ENCODE measurements at places on chromosomes 7 and 10.

DNA sequence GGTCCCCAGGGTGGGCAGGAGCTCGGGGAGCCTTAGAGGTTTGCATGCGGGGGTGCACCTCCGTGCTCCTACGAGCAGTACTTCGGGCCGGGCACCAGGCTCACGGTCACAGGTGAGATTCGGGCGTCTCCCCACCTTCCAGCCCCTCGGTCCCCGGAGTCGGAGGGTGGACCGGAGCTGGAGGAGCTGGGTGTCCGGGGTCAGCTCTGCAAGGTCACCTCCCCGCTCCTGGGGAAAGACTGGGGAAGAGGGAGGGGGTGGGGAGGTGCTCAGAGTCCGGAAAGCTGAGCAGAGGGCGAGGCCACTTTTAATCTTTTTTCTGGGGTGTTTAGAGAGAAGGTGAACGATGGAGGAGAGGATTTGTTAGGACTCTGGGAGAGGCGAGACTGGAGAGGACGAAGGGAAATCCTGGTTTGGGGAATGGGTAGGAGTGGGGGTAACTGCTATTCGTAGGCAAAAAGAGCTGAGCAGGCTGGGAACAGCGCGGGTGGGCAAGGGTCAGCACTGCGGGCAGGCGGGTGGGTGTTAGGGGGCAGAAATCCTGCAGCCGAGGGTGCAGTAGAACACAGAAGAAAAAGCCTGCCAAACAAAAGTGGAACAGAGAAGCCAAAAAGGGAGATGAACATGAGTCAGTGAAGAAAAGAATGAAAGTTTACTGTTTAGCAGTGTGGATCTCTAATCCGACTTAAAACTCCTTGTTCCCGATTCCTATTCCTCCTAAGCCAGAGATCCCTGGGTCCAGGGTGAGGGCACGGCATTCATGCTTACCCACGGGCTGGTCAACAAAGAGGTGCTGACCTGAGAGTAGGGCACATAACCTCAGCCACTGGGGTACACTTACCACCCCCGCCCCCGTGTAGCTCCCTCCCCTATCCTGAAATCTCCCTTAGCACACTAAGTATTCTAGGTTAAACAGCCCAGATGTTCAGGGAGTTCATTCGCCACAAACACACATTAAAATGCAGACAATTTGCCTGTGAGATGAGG, 26.9 kb downstream of the PRSS2 start:
- DNase-seq, result no peak

DNA sequence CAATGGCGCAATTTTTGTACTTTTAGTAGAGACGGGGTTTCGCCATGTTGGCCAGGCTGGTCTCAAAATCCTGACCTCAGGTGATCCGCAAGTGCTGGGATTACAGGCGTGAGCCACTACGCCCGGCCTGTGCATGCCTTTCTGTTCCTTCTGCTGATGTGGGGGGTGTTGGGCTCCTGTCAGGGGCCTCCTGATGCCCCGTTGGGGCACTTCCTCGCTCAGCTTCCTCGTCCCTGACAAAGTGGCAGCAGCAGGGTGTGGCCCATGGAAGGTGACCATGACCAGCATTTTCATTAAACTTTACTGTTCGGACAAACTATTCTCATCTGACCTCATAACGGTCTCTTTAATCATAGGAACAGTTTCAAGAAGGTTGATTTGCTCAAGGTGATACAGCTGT, 69.4 kb downstream of the TBXAS1 start:
- DNase-seq, result no peak

DNA sequence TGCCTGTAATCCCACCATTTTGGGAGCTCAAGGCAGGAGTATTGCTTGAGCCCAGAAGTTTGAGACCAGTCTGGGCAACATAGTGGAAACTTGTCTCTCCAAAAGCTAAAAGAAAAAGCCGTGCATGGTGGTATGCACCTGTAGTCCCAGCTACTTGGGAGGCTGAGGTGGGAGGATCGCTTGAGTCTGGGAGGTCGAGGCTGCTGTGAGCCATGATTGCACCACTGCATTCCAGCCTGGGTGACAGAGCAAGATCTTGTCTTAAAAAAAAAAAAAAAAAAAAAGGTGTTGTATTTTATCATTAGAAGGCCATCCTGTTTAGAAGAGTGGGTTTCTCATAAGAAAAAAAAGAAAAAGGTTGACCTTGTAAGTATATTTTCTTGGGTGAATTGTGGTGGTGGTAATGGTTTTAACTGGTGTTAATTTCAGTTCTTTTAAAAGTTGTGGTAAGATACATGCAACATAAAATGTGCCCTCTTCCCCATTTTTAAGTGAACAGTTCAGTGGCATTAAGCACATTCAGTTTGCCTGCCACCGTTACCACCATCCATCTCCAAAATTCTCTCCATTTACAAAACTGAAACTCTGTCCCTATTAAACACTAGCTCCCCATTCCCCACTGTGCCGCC, 34.7 kb downstream of the GRIFIN start:
- DNase-seq, result no peak

DNA sequence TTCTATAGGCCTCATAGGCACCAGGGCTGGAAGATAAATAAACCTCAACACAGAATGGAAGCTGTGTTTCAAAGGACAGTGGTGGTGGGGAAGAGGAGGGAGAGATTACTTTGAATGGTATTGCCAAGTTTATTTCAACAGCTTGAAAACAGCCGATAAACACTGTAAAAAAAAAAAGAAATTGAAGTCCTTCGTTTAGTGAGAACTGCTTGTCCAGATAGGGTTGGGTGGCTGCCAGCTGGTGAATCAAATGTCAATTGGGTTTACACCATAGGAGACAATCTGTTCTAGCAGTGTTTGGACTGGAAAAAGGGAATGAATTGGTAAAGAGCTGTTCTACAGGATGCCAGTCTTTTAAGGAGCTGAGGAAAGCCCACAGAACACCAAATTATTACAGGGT, 254.8 kb downstream of the PHF14 start:
- DNase-seq, result no peak

GRCh38 chr7:39624935-39625694, 1.7 kb downstream of the RALA start:
- DNase-seq, result no peak

GRCh38 chr7:33727315-33727714, 178.0 kb upstream of the BMPER start:
- DNase-seq, result no peak

- DNase-seq, result no peak
Measured at GRCh38 chr10:80136134-80136571, 3.6 kb downstream of the PLAC9 start.

DNA sequence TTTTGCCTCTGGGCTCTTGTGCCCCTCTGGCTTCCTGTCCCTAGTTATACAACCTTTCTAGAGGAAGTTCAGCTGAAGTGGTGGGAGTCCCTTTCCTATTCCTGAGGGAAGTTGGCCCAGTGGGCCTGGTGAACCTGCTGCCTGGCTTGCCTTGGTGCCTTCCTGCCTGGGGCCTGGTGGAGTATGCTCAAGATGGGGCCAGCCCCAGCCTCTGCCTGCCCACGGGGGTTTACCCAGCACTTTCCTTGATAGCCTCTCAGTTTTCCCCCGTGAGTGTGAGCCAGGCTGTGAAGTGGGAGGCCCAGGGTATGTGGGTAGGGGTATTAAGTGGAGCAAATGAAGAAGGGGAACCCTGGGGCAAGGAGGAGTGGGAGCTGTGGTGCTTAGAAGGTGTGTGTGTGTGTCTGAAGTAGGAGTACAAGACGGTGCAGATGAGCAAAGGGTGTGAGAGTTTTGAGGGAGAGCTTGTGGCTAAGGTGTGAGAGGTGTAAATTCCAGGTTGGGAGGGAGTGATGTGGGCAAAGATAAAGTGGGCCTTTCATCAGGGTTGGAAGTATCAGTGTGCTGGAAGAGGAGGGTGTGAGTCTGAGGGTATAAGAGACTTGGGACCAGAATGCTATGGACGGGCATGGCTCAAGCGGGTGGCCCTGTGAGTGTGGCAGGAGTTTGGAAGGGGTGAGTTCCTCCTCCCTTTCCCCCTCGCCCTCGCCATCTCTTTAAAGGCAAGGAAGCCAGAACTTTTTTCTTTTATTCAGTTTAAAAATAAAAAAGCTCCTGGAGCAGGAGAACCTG, 10.9 kb upstream of the PAX2 start:
- DNase-seq, result no peak

DNA sequence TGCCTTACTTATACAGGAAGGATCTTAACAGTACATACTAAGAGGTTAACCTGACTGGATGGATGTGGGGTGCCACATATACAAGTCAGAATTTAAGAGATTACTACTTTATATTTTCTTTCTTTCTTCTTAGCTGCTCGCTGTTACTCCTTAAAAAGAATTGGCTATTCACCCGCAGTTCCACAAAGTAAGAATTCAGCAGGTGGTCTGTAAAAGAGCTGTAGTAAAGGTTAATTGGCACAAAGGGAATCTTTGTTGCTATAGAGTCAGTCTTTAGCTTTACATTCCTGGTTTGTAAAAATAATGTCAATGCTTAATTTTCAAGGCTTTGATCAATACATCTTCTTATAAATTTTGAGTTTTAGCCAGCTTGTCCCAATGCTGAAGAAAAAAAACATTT, 43.2 kb downstream of the RALA start:
- no peak for DNase-seq

GRCh38 chr7:154770962-154771361, 232.0 kb downstream of the PAXIP1 start:
- no peak for DNase-seq

- no peak for DNase-seq
Measured at GRCh38 chr7:1081931-1082401, 5.9 kb upstream of the GPER1 start.

- no peak for DNase-seq
Measured at GRCh38 chr7:51187941-51188340, 128.7 kb downstream of the COBL start.

- DNase-seq, result no peak
Measured at GRCh38 chr7:44188480-44189225, 586 bp downstream of the GCK start.

GRCh38 chr7:117072620-117073118, 119.4 kb downstream of the ST7 start:
- no peak for DNase-seq

GRCh38 chr7:90190995-90191394, 20.5 kb upstream of the STEAP2 start:
- no peak for DNase-seq

DNA sequence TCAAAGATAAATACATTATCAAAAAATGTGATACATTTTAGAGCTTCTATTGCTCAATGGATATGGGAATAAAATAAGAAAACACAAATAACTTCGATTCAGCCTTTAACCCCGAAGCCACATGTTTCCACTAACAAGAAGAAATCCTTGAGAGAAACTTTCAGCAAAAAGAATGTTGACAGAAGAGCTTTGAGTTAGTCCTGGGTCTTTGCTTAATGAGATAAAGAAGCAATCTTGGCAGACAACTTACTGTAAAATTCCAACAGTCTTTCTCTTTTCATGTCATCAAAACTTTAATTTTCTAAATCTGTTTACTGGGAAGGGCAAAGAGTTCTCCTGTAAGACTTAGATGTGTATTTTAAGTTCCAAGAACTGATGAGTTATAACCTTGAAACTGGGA, 810.2 kb downstream of the CNTNAP2 start:
- DNase-seq, result no peak

DNA sequence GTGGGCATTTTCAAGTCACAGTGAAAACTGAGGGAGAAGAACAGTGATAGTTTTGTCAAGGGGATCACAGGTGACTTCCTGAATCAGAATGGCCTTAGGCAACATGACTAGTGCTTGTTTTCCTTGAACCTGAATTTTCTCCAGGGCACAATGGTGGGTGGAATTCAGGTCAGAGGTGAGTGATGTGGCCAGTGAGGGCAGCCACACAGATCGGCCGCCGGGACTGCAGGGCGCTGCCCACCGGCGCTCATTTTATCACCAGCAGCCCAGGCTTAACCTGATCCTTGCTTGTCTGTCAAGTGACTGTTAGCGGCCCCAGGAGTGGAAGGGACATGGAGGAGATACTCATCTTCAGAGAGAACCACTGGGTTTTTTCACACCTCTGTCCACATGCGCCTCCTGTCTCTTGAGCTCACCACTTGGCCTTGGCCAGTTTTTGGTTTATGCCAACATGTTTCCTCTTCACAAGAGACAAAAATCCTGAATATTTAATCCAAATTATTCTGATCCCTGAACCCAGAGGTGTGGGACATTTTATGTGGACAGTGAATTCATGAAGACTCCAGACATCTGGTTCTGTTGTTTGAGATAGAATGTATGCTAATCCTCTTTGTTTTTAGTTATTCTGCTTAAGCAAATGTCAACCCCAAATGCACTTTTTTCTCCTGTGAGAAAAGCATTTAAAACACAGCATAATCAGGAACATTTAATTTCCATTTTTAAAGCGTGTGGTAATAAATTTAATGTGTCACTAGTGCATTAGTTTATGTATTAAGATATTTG, 108.7 kb downstream of the DOCK1 start:
- no peak for DNase-seq

GRCh38 chr10:6643962-6644361, 63.9 kb upstream of the PRKCQ start:
- DNase-seq, result no peak

DNA sequence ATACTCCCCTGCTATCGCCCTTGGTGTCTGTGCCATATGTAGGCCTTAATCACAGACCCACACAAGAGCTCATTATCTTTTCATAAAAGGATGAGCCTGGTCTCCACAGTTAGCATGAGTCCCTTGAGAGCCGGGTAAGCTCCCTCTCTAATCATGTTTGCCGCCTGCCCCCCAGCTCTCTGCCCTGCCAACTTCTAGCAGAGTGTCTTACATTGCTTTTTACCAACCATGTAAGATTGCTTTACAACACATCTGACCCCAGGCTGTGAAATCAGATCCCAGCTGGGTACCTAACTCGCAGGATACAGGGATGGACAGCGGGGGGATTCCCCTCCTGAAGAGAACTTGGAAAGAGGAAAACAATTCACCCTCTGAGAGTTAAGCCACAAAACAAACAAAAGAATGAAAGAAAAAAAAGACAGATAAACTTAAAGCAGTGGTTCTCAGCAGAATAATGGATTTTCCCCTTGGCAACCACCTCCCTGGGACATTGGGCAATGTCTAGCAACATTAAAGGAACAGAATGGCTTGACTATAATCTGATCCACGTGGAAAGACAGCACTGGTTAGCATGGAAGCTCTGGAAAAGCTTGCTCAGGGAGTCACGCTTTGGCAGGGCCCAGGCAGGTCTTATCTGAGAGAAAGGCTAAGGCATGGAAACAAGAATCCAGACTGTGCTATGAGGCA, 39.4 kb upstream of the ATOH7 start:
- DNase-seq, result no peak

GRCh38 chr7:100126239-100126930, 382 bp upstream of the MBLAC1 start:
- no peak for DNase-seq
